ENCODE measurements at places on chromosomes 11 and 22.

DNA sequence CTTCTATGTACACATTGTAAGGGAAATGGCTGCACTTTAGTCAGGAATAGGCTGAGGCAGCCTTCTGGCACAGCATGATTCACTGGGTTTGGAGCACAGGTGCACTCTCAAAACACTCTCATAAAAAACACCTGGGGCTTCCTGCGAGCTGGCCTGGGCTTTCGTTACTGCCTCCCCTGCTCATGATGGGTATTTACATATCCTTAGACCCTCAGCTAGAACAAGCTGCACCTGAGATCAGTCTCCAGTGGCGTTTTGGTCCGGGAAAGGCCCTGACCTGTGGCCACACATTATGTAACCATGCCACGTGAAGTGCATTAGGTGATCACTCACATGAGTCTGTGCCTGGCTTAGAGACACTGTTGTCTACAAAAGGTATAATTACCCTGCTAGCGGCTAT is 321.7 kb downstream of the TMEM135 start:
- no peak for DNase-seq

GRCh38 chr11:95255251-95256145 is 24.5 kb upstream of the SESN3 start:
- DNase-seq, result no peak

DNA sequence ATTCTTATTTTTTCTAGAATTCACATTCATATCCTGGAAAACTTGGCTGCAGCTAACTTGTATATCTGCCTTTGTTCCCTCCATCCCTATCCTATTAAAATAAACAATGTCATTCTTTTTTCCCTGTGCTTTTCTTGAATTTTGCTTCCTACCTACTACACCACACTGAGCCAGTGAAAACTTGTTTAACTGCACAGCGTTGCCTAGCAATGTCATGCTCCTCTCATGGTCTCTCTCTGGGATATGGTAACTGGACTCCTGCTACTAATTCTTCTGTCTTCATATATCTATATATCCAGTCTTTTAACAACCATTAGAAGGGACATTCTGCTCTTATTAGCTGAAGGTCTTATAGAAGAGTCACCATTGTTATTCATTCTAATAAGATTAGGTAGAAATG is 434.4 kb downstream of the METTL15 start:
- DNase-seq, result no peak

GRCh38 chr11:134741453-134742223 is 329.6 kb upstream of the B3GAT1 start:
- DNase-seq, result no peak

DNA sequence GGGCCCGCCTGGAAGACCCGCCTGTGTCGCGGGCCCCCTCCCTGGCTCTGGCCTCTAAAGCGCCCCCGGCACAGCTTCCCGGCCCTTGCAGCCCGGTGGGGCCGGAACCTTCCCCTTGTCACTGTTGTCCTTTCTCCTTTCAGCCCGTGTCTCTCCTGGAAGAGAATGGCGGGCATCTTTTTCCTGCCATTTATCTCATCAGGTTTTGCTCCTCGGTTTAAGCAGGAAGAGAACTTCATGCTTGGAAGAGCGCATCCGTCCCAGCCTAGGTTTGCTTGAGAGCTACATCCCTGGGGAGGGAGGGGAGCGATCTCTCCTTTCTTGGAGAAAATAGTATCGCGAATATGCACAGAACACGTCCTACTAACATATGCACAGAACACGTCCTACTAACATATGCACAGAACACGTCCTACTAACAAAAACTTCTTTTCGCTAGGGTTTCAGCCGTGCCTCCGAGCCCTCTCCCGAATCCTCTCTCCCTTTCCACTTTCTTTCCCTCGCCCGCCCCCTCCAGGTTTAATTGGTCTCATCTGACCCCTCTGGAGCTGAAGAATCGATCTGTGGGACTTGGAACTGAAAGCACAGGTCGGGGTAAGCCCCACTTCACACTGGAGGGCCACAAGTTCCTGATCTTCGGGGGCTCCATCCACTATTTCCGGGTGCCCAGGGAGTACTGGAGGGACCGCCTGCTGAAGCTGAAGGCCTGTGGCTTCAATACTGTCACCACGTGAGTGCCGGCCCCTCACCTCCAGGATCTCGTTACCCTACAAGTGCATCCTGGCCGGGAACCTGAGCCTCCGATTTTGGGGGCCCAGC is 1.2 kb downstream of the GLB1L3 start:
- no peak for DNase-seq

Data from kidney epithelial cell (primary cell).